ENCODE measurements at places on chromosomes 5 and 9.

DNA sequence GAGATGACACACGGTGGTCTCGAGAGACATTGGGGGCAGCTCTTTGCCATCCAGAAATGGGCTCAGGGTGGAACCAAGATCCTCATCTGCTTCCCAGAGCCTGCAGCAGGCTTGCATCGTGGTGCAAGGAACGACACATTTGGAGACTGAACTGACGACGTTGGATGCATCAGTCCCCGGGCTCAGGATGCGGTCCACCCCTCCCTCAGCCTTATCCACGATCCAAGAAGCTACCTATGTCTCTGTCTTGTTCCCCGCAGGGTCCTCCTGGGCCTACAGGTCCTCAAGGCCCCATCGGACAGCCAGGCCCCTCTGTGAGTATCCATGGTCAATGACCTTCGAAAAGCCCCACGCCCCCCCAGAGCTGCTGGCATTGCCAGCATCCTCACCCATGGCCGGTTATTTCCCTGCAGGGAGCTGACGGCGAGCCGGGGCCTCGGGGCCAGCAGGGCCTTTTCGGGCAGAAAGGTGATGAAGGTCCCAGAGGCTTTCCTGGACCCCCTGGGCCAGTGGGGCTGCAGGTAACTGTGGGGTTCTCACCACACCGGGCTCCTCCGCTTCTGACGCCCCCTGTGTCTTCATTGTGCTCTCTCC, 69.4 kb upstream of the FCN2 start:
- no peak overlapping the region for H3K27ac ChIP-seq
- no peaks in the 10 kb centered on the region for H3K27me3 ChIP-seq
- H3K4me3 ChIP-seq: no peak overlapping the region
- H3K4me1 ChIP-seq: no peaks in the 10 kb centered on the region
- H3K36me3 ChIP-seq: no peaks in the 10 kb centered on the region
- no peak for DNase-seq

DNA sequence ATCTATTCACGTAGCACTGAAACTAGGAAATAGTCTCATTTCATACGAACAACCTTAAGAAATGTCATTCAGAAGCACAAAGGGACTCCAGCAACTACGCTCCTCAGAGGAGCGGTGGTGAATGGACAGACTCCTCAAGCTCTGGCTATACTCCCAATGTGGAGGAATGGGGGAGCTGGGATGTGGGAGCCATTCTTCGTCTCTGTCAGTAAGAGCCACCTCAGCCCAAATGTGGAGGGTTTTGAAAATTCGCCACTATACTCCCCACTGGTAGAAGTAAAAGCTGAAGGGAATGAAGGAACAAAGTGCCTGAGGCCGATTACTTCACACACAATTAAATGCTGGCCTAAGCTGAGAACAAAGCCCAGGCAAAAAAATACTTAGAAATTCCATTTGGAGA, 96.3 kb downstream of the ADAMTS12 start:
- DNase-seq: no peak
- no peaks in the 10 kb centered on the region for H3K36me3 ChIP-seq
- H3K4me3 ChIP-seq: no peak overlapping the region
- no peak overlapping the region for H3K27ac ChIP-seq
- H3K4me1 ChIP-seq: no peaks in the 10 kb centered on the region

GRCh38 chr5:137078171-137078665, 420.9 kb downstream of the SPOCK1 start:
- DNase-seq: no peak
- H3K4me3 ChIP-seq: no peak overlapping the region
- no peaks in the 10 kb centered on the region for H3K4me1 ChIP-seq
- no peaks in the 10 kb centered on the region for H3K36me3 ChIP-seq
- H3K27me3 ChIP-seq: peaks cover 3% of the 10 kb centered on the region

- no peak overlapping the region for H3K27ac ChIP-seq
- H3K27me3 ChIP-seq: no peaks in the 10 kb centered on the region
- peaks cover 6% of the 10 kb centered on the region for H3K36me3 ChIP-seq
- no peak overlapping the region for H3K4me3 ChIP-seq
Observed at GRCh38 chr9:131578021-131578420, 32.7 kb downstream of the PRRT1B start.

DNA sequence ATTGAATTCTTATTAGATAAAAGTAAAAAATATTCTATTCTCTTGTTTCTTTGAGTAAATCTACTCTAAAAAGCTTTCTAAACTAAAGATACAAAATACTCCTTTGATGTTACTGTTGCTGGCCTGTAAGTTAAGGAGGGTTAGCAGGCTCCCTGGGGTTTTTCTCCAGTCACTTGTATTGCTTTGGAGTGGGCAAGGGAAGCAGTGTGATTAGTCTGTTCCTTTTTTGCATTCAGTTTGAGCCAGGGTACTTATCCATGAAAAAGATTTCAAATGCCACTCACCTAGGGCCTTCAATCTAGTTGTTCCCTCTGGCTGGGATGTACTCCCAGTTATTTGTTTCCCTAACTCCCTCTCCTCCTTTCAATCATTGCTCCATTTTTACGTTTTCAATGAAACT, 256.2 kb upstream of the SMC2 start:
- no peak for DNase-seq
- H3K4me1 ChIP-seq: no peaks in the 10 kb centered on the region
- H3K36me3 ChIP-seq: no peaks in the 10 kb centered on the region
- H3K4me3 ChIP-seq: no peak overlapping the region
- H3K27me3 ChIP-seq: no peaks in the 10 kb centered on the region

GRCh38 chr5:111857623-111858022, 100.6 kb upstream of the NREP start:
- H3K4me1 ChIP-seq: no peaks in the 10 kb centered on the region
- H3K36me3 ChIP-seq: no peaks in the 10 kb centered on the region
- H3K4me3 ChIP-seq: no peak overlapping the region

DNA sequence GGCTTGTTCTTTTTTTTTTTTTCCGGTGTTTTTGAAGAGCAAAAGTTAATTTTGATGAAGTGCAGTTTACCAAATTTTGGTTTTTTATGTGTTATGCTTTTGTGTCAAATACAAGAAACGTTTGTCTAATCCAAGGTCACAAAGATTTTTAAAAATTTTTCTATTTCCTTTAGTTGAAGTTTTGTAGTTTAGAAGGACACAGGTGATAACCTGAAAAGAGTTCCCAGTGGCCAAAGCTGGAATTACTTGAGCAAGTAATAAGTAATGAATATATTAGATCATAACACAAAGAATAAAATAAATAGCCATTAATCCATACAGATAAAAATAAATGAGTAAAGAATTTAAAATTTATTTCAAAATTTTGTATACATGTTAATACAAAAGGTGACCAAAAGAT, 71.5 kb downstream of the FCHO2 start:
- H3K4me3 ChIP-seq: no peak overlapping the region
- no peaks in the 10 kb centered on the region for H3K36me3 ChIP-seq
- no peak for DNase-seq
- no peak overlapping the region for H3K27ac ChIP-seq
- H3K27me3 ChIP-seq: no peaks in the 10 kb centered on the region

- no peaks in the 10 kb centered on the region for H3K36me3 ChIP-seq
- H3K4me1 ChIP-seq: peaks cover 60% of the 10 kb centered on the region
- H3K27ac ChIP-seq: peak overlapping the region; percentile 60
- no peak for DNase-seq
- H3K4me3 ChIP-seq: peak overlapping the region; percentile 42
Observed at GRCh38 chr5:134103998-134104654, 10.4 kb upstream of the TCF7 start.

- no peak overlapping the region for H3K27ac ChIP-seq
- DNase-seq: no peak
- no peaks in the 10 kb centered on the region for H3K4me1 ChIP-seq
Observed at GRCh38 chr5:34998058-34998789, 49.5 kb downstream of the AGXT2 start.

DNA sequence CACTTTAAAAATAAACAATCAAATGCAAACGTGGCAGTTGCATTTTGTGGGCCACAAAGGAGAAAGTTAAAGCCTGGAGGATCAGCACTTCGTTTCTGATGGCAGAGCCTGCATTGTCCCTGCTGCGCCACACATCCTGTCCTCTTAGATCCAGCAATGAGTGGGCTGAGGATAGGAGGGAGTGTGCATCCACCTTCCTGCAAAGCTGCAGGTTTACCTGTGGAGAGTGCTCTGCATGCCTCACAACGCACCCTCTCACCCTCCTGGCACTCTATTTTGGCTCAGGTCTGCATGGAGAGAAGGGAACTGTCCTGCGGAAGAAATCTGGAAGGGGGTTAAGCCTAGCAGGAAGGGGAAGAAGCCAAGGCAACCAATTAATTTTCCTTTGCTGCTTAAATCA, 212.2 kb upstream of the SLC24A2 start:
- H3K36me3 ChIP-seq: peaks cover 21% of the 10 kb centered on the region
- no peak overlapping the region for H3K4me3 ChIP-seq
- H3K27ac ChIP-seq: no peak overlapping the region

DNA sequence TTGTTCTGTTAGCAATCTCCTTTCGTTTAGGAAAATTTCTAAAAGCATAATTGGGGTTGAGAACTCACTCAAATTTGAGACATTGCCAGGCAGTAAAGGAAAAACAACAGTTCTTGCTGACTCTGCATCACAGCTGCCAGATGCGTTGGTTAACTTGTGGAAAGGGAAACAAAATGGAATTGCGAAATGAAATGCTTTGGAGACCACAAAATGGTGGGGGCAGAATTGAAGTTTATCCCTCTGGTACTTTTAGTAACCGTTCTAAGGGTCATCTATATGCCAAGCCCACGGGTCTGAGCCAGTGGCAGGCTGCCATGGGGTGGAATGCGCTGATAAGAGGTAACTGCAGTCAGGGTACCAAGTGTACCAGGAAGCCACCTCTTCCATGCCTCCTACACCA, 28.6 kb upstream of the SELENOP start:
- no peak for DNase-seq
- no peak overlapping the region for H3K27ac ChIP-seq
- H3K4me1 ChIP-seq: no peaks in the 10 kb centered on the region

DNA sequence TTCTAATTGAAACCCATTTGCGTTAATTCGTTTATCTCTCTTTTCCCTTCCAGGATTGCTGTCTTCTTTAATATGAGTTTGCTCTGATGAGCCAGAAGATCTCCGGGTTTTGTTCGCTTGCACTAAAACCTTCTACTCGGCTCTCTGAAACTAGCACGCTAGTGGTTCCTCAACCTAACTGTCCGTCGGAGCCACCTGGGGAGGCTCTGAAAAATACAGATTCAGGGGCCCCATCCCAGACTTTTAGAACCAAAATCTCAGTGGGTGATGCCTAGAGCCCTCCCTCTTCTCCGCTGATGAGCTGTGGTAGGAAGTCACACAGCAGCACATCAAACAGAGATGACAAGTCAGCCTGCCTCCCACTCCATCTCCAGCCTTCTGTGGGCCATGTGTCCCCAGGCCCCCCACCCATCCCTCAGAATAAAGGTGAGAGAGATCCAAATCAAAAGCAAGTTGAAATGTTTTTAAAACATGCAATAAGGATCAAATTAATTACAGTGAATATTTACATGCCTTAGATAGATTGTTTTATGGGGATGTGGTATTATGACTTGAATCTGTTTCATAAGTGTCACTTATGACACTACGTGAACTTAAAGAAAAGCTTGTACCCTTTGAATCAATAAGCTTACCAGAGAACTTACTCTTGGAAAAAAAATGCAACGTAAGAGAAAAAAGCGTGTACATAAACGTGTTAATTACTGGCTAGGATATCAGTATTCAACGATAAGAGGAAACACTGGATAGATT, 16.4 kb downstream of the FCN2 start:
- no peak overlapping the region for H3K27ac ChIP-seq
- no peaks in the 10 kb centered on the region for H3K4me1 ChIP-seq
- DNase-seq: no peak
- no peak overlapping the region for H3K4me3 ChIP-seq
- peaks cover 4% of the 10 kb centered on the region for H3K36me3 ChIP-seq
- H3K27me3 ChIP-seq: peaks cover 21% of the 10 kb centered on the region

GRCh38 chr5:141040093-141040770, 10.9 kb upstream of the PCDHB1 start:
- H3K36me3 ChIP-seq: no peaks in the 10 kb centered on the region
- DNase-seq: no peak
- H3K4me1 ChIP-seq: no peaks in the 10 kb centered on the region
- H3K27me3 ChIP-seq: peaks cover 6% of the 10 kb centered on the region

- H3K27me3 ChIP-seq: no peaks in the 10 kb centered on the region
- DNase-seq: no peak
- no peak overlapping the region for H3K27ac ChIP-seq
- peaks cover 14% of the 10 kb centered on the region for H3K36me3 ChIP-seq
Observed at GRCh38 chr9:92611621-92612285, 58.2 kb downstream of the IPPK start.

- no peak overlapping the region for H3K4me3 ChIP-seq
- H3K27ac ChIP-seq: no peak overlapping the region
- DNase-seq: no peak
- H3K36me3 ChIP-seq: no peaks in the 10 kb centered on the region
- peaks cover 18% of the 10 kb centered on the region for H3K27me3 ChIP-seq
- H3K4me1 ChIP-seq: no peaks in the 10 kb centered on the region
Observed at GRCh38 chr5:160165137-160166068, 46.2 kb upstream of the PWWP2A start.

DNA sequence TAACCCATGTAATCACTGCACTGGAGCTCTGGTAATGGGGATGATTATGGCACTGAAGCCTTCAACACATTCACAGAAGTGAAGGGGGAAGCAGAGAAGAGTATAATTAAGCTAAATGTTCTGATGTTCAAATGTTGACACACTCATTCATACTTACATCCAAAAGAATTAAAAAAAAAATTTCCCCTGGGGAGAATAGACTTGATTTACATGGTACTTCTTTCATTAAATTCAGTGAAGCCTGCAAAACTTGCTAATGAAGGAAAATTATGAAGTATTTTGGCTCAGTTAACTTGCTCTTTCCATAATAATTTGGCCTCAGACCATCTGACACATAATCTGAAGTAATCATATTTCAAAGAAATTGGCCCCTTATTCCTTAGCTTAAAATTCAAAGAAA, 428.8 kb downstream of the SH3GL2 start:
- no peak overlapping the region for H3K4me3 ChIP-seq
- no peaks in the 10 kb centered on the region for H3K36me3 ChIP-seq
- no peak for DNase-seq
- no peaks in the 10 kb centered on the region for H3K27me3 ChIP-seq

GRCh38 chr9:81191222-81191621, 498.1 kb downstream of the TLE1 start:
- H3K27ac ChIP-seq: no peak overlapping the region
- H3K27me3 ChIP-seq: no peaks in the 10 kb centered on the region
- DNase-seq: no peak
- H3K4me3 ChIP-seq: no peak overlapping the region
- H3K36me3 ChIP-seq: peaks cover 4% of the 10 kb centered on the region
- H3K4me1 ChIP-seq: no peaks in the 10 kb centered on the region

- no peaks in the 10 kb centered on the region for H3K27me3 ChIP-seq
- H3K36me3 ChIP-seq: no peaks in the 10 kb centered on the region
- no peaks in the 10 kb centered on the region for H3K4me1 ChIP-seq
- H3K27ac ChIP-seq: no peak overlapping the region
- H3K4me3 ChIP-seq: no peak overlapping the region
Observed at GRCh38 chr5:162956570-162956969, 480.8 kb upstream of the CCNG1 start.

DNA sequence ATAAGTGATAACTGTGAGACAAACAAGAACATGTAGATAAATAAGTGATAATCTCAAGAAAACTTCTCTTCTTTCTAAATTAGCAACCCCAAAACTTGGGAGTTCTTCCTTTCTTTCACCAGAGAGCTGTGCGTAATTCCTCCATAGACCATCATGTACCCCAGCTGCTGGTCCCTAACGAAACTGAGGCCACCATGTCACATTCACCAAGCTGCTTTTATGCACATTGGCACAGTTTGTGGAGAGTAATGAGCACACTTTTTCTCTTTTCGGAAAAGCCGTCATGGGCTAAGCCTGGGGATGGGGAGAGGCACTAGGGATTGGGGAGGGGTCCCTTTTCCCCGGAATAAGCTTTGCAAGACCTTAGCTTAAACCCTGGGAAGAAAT, 561.4 kb downstream of the BNC2 start:
- H3K4me1 ChIP-seq: no peaks in the 10 kb centered on the region
- no peak for DNase-seq
- no peak overlapping the region for H3K27ac ChIP-seq
- H3K4me3 ChIP-seq: no peak overlapping the region
- peaks cover 9% of the 10 kb centered on the region for H3K27me3 ChIP-seq

Data from natural killer cell treated with Interleukin-12 subunit alpha and Interleukin-12 subunit beta and Interleukin-15 and Interleukin-18, amount 100 ng/mL, for 72 hours (primary cell).